WTC11 (cell line): ENCODE measurements at places on chromosomes 16 and 17.

DNA sequence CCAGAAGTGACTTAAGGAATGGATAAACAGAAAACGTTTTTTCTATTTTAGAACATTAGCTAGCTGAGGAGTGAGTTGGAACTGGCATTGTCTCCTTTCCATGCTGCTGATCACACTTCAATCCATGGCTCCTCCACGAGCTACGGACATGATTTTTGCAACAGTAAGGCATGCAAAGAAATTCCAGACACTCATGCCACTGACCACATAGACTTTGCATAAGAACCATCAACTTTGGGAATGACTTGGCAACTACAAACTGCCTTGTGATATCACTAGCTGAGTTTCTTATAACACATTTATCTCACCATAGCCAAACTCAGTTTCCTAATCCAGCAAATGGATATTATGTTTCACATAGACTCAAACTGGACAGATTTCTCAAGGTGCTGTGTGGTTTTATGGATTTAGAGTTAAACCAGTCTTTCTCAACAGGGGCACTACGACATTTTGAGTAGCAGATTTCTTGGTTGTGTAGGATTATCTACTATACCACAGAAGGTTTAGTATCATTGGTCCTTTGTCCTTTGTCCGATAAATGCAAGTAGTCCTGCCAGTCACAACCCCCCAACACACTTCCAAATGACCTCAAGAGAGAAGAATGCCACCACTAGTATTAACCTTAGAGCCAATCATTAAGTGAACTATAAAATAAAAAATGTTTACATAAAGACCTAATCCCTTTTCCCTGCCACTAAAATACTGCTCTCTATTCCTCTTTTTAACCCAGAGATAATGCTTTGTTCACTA is 48.3 kb upstream of the C17orf78 start:
- DNase-seq = no peak

GRCh38 chr17:34248511-34249024 is 6.5 kb upstream of the CCL2 start:
- no peak for DNase-seq

- DNase-seq = no peak
Observed at GRCh38 chr16:57591870-57592485, 36.5 kb upstream of the ADGRG1 start.

DNA sequence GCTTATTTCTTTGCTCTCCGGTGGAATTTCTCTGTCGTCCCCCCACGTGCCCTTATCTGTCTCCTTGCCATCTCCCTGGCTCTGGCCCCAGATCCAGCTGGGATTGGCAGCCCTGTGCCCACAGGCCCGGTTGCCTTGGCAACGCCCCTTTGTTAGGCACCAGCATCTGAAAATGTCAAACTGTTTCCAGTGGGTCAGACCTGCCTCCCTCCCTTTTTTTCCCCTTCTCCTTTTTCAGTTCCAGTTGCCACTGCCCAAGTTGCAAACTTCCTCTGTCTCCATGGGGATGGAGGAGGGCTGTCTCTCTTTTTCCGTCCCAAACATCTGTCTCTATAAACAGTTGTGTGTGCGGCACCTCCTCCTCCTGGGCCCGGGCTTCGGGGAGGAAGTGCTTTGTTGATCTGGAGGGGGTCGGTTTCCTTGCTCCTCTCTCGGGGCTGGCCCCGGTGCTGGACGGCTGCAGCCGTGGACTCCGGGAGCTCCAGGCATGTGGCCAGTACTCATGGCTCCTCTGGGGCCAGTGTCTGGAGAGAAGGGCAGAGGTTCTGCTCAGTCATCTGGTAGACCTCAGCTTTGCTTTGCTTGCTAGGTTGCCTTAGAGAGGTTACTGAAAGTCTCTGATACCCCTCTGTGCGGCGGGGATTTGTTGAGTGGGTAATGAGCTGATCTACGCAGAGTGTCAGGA is 35.3 kb downstream of the SOCS3 start:
- peak; percentile 53 for DNase-seq

DNA sequence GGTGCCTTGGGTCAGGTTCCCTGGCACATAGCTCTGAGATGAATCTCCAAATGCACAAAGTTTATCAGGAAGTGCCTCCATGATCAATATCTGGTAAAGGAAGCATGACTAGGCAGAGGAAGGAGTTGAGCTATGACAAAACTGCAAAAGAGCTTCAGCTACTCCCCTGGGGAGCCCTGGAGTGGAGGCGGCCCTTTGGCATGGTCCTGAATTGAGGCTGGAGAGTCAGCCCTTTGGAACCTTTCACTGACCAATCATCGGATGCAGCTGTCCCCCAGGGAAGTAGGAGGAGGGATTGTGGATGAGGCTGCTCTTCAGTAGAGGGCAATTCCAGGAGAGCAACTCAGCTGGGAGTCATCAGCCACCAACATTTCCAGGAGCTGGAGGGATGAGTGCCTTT is 46.1 kb upstream of the NLRP1 start:
- no peak for DNase-seq
